ENCODE measurements at places on chromosomes 11 and 22.

DNA sequence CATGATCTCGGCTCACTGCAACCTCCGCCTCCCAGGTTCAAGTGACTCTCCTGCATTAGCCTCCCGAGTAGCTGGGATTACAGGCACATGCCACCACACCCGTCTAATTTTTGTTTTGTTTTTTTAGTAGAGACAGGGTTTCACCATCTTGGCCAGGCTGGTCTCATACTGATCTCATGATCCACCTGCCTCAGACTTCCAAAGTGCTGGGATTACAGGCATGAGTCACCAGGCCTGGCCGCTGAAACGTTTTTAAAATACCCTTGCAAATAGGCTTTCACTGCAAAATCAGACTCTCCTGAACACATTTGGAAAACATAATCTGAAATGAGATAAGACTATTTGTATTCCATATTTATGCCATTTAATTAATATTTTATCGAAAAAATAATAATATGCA, 826.1 kb upstream of the CNTN5 start:
- no peak for DNase-seq

DNA sequence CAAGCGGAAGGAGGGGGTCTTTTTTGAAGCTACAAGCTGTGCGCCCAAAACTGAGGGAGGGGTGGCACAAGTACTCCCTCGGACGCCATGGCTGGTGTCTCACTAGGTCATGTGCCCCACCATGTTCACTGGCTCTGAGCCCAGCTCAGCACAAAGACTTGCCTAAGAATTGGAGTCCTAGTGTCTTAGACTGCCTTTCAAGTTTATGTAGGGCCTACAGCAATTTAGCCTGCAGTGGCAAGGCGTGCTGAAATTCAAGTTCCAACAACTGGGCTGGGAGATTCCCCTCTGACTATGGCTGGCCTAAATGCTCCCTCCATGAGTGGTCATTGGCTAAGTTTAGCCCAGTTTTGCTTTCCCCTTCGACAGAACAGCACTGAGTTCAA, 27.3 kb downstream of the FCHSD2 start:
- DNase-seq, result no peak

DNA sequence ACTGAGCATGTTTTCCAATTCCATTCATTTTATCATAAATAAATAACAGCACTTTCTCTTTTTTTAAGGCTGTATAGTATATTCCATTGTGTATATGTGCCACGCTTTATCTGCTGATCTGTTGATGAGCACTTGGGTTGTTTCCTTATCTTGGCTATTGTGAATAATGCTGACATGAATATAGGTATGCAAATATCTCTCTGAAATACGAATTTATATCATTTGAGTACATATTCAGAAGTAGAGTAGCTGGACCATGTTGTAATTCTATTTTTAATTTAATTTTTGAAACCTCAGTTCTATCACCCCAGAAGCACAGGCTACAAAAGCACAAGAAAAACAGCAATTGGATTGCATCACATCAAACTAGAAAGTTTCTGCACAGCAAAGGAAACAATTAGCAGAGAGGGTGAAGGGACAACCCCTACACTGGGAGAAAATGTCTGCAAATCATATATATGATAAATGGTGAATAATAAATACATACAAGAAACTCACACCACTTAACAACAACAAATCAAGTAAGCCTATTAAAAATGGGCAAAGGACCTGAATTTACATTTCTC, 43.4 kb downstream of the XKR3 start:
- DNase-seq, result no peak

GRCh38 chr11:82733444-82734119, at the start of gene FAM181B:
TSS of gene FAM181B (minus strand) at chr11:82733864. CDS start at chr11:82733729, 135 bp downstream.
- DNase-seq, result no peak

- DNase-seq, result no peak
These were observed 7.6 kb downstream of the APOBEC3A start for GRCh38 chr22:38964989-38965388.

- no peak for DNase-seq
These were observed 126.2 kb downstream of the ATG16L2 start for GRCh38 chr11:72940417-72940816.

DNA sequence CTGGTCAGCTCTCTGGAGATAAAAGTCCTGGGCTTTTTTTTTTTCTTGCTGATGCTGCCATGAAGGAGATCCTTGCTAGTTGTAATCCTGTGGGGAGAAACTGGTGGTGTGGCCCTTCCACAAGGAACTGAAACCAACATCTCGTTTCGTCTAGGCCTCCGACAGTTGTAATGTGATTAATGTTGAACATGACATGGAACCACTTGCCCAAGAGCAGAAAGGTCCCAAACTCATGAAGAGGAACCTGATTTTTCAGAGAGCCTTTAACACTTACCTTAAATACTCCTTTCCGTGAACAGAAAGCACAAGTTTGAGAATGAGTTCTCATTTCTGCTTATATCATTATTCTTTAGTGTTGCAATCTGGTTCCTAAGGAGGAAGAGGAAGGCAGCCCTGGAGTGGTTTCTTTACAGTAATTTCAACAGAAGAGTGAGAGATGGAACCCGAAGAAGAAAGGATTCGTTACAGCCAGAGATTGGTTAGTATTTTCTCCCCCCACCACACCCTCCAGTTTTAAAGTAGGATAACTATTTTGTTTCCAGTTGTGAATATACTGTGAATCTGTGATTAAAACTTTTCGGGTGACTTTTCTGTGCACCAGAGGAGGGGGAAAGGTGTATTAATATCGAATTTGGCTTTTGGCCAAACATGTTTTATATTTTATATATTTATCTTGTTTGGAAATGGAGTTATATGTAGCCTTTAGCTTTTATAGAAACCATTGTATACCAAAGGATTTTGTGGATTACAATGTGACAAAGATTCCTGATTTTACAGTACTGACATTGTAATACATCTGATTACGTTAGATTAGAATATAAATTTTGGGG, 2.0 kb downstream of the KDM2A start:
- DNase-seq, result no peak

DNA sequence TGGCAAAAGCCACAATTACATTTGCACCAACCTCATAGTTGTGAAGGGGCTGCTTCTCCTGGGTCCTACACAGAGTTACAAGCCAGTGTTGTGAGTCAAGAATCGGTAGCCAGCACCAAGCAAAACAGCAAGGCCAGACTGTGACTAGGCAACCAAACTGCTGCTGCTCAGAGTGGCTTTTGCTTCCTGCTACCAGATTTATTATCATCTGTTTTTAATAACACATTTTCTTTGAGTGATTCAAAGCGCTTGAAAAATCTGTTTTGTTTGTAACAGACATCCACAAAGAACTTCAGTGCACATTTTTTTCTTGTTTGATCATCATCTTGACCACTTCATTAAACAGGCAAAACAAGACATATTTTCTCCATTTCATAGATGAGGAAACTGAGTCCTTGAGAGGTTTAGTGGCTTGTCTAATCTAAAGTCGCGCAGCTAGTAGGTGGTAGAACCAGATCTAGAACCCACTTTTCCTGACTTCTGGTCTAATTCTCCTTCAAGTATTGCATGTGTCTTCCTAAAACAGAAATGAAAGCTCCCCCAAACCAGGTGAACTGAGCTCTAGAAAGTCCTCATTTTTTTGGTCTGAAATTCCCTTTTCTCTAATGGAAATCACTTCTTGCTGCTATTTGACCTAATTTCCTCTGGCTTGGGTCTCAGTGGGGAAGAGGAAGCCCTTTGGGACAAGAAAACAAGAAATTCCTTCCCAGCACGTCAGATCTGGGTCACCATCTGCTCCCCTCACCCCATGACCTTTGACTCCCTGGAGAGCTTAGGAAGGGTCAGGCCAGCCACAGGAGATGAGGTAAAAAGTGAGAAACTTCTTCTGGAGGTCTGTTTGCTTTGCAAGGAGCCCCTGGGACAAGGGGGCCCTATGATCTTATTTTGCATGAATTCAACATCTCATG, 39.9 kb downstream of the CWC15 start:
- no peak for DNase-seq

GRCh38 chr22:30978304-30978962, 9.4 kb downstream of the TUG1 start:
- DNase-seq, result no peak

GRCh38 chr11:44746894-44747293, 20.1 kb downstream of the TSPAN18 start:
- no peak for DNase-seq

GRCh38 chr11:126996036-126996804, 4.3 kb downstream of the KIRREL3 start:
- DNase-seq, result no peak

DNA sequence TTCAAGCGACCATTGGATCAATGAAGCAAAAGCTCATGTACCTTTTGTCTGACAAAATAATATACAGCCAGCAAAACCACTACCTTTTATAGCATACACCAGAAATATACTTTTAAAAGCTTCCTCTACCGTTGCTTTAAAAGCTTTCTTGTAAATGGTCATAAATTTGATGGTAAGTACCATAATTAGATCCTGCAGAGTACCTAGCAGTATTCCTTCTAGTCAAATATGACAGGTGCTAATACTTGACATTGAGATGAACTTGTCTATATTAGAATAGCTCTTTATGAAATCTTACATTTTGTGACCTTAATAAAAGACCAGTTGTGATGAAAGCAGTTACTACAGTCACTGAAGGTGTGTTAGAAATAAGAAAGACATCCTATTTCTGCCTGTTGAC, 340.5 kb upstream of the ANO3 start:
- no peak for DNase-seq

- no peak for DNase-seq
These were observed 23.0 kb upstream of the MAML2 start for GRCh38 chr11:96366024-96366423.

GRCh38 chr11:643849-644738, 7.0 kb downstream of the DRD4 start:
- DNase-seq, result no peak

DNA sequence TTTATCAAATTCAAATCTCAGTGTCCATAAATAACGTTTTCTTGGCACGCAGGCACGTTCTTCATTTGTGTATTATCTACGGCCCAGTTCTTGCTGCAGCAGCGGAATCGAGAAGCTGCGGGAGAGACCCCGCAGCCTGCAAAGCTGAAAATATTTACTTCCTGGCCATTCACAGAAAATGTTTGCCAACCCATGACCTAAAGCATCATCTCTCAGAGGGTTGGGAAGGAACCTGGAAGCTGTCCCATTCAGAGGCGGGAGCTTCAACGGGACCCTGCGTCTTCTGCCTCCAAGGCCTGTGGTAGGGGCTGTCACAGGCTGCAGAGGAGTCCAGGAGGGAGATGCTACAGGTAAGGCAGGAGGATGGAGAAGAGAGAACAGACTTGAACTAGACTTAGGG, 319.2 kb downstream of the MN1 start:
- DNase-seq, result no peak

DNA sequence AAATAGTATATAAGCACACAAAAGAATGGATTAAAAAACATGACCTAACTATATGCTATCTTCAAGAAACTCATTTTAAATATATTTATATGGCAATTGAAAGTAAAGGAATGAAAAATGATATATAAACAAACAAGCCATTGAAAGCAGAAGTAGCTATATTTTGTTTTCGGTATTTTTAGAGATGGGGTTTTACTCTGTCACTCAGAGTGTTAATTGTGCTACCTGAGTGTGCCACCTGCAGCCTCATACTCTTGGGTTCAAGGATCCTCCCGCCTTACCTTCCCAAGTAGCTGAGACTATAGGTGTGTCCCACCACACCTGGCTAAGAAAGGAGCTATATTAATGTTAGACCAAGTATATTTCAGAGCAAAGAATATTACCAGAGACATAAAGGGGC, 624.1 kb downstream of the BUD13 start:
- DNase-seq, result no peak

DNA sequence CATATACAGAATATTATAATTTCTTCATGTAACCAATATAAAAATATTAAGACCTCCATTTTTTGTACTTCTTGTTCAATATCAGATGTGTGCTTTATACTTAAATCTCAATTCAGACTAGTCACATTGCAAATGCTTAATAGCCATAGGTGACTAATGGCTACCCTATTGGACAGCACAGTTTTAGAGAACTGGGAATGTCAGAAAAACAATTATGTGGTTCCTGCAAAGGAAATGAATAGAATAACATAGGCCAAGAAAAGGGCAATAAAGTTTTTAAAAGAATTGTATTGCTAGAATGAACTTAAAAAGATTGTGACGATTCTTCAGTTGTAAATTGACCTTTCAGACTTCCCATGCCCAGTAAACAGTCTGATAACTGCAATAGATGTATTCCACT, 843.0 kb downstream of the METTL15 start:
- no peak for DNase-seq

- no peak for DNase-seq
These were observed 940 bp upstream of the C11orf91 start for GRCh38 chr11:33701302-33702230.

- no peak for DNase-seq
These were observed 25.1 kb upstream of the FJX1 start for GRCh38 chr11:35593143-35593542.

All from stimulated activated CD4-positive, alpha-beta T cell treated with anti-CD3 and anti-CD28 coated beads, Interleukin-4, amount 100 ng/mL, for 4 hours (primary cell).